NCI-H2107 (cell line): ENCODE measurements at places on chromosomes 2 and 18.

GRCh38 chr2:187877391-187877790 is 323.2 kb upstream of the TFPI start:
- no peak for DNase-seq

GRCh38 chr2:113979191-113980128 is 89.6 kb downstream of the ACTR3 start:
- DNase-seq = no peak

GRCh38 chr2:96265349-96265839 is 403 bp downstream of the TMEM127 start:
- DNase-seq = no peak

- no peak for DNase-seq
These were observed 9.2 kb downstream of the DNMT3A start for GRCh38 chr2:25332571-25332970.
